ENCODE measurements at places on chromosomes 12 and 14.

GRCh38 chr12:123167329-123167728 lies 16.4 kb upstream of the PITPNM2 start:
- H3K27me3 ChIP-seq = no peaks in the 10 kb centered on the region
- H3K4me1 ChIP-seq = no peaks in the 10 kb centered on the region
- DNase-seq = no peak
- no peak overlapping the region for H3K4me3 ChIP-seq
- no peaks in the 10 kb centered on the region for H3K36me3 ChIP-seq

DNA sequence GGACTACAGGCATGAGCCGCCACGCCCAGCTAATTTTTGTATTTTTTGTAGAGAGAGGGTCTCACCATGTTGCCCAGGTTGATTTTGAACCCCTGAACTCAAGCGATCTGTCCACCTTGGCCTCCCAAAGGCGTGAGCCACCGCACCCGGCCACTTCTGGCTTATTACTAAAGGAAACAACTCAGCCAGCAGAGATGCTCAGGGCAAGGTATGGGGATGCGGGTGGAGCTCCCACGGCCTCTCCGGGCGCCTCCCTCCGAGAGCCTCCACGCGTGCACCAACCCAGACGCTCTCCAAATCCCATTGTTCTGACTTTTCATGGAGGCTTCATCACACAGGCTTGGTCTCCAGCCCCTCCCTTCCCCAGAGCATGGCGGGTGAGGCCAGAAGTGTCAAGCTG lies 6.1 kb upstream of the GPR132 start:
- DNase-seq = no peak
- H3K27ac ChIP-seq = no peak overlapping the region
- no peak overlapping the region for H3K4me3 ChIP-seq
- no peaks in the 10 kb centered on the region for H3K36me3 ChIP-seq
- no peaks in the 10 kb centered on the region for H3K4me1 ChIP-seq

DNA sequence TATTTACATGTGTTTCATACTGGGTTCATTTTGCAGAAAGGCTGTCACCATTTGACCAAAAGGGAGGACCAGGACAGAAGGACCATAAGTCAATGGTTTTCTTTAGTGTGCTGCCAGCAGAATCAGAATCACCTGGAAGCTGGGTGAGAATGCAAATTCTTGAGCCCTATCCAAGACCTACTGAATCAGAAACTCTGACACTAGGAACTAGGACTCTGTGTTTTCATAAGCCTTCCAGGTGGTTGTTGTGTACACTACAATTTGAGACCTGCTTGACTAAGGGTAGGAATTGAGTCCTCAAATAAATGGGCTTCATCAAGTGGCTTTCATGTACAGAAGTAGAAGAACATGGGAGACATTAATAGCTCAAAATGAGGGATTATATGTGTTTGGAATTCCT lies 32.2 kb downstream of the PDE6H start:
- peaks cover 2% of the 10 kb centered on the region for H3K4me1 ChIP-seq
- H3K27me3 ChIP-seq = no peaks in the 10 kb centered on the region
- H3K36me3 ChIP-seq = no peaks in the 10 kb centered on the region
- no peak for DNase-seq
- H3K27ac ChIP-seq = no peak overlapping the region

GRCh38 chr12:65758401-65758800 lies 65.9 kb upstream of the HMGA2 start:
- DNase-seq = no peak
- peaks cover 2% of the 10 kb centered on the region for H3K27me3 ChIP-seq
- H3K27ac ChIP-seq = no peak overlapping the region
- no peaks in the 10 kb centered on the region for H3K4me1 ChIP-seq

DNA sequence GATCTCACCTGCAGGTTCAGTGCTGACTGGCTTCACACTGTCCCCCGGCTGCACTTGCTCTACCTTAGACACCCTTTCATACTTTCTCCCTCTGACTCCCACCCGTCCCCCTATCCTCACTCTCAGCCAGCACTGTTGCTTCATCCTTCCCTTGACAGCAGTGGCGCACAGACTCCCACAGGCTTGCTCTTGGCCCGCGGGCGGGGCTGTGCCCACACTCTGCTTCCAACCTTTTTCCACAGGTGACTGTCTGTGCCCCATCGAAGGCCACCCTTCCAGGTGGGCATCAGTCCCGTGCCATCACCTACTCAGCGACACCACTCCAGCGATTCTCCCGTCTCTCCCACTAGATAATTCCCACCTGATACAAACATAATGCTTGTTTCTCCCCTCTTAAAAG lies 1.0 kb upstream of the RPS6KL1 start:
- H3K4me3 ChIP-seq = no peak overlapping the region
- H3K4me1 ChIP-seq = no peaks in the 10 kb centered on the region
- no peaks in the 10 kb centered on the region for H3K36me3 ChIP-seq
- DNase-seq = peak; percentile 21

- DNase-seq = no peak
- no peak overlapping the region for H3K27ac ChIP-seq
- H3K4me3 ChIP-seq = no peak overlapping the region
- no peaks in the 10 kb centered on the region for H3K4me1 ChIP-seq
- no peaks in the 10 kb centered on the region for H3K27me3 ChIP-seq
Observed at GRCh38 chr12:58034712-58035111, 93.3 kb downstream of the ATP23 start.

GRCh38 chr14:20219033-20219432 lies 4.5 kb upstream of the OR11H6 start:
- H3K4me1 ChIP-seq = no peaks in the 10 kb centered on the region
- H3K4me3 ChIP-seq = no peak overlapping the region
- H3K27me3 ChIP-seq = no peaks in the 10 kb centered on the region
- H3K27ac ChIP-seq = no peak overlapping the region

GRCh38 chr14:68661226-68662225 lies 131.3 kb downstream of the ZFP36L1 start:
- H3K4me3 ChIP-seq = no peak overlapping the region

DNA sequence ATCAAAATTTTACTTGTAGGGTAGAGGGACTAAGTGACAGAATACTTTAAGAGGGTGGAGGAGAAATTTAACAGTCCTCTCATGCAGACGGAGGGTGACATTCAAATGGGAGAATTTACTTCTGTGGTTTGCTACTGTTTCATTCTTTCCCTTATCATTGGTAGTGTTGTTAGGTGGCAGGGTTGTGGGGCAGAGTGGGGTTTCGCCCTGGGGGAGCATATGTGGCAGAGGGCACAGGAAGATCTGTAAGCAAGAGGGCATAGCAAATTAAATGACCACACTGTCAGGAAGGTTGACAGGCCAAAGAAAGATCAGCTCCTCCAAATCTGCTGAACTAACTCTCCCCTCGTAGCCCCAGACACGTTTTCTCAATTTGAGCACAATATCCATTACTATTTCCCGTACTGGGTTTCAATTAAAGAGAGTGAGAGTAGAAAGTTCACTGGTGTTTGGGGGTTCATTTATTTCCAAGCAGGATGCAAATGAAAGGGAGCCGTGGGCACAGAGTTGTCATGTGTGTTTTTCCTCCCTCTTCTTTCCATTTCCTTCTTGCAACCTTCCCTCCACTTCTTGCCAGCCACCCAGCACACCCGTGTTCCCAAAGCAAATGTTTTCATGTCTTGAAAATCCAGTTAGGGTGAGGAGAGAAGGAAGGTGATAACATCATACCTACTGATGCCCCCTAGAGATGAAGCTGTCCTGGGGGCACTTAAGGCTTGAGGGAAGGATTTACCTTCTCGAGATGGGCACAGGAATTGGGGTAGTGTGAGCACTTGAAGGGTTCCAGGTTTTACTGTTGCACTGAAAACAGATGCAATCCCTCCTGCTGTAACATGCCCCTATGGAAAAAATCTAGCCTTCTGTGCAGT lies 6.5 kb upstream of the TBX3 start:
- peaks cover 4% of the 10 kb centered on the region for H3K27me3 ChIP-seq
- no peak overlapping the region for H3K27ac ChIP-seq
- H3K36me3 ChIP-seq = no peaks in the 10 kb centered on the region
- no peaks in the 10 kb centered on the region for H3K4me1 ChIP-seq
- DNase-seq = no peak

DNA sequence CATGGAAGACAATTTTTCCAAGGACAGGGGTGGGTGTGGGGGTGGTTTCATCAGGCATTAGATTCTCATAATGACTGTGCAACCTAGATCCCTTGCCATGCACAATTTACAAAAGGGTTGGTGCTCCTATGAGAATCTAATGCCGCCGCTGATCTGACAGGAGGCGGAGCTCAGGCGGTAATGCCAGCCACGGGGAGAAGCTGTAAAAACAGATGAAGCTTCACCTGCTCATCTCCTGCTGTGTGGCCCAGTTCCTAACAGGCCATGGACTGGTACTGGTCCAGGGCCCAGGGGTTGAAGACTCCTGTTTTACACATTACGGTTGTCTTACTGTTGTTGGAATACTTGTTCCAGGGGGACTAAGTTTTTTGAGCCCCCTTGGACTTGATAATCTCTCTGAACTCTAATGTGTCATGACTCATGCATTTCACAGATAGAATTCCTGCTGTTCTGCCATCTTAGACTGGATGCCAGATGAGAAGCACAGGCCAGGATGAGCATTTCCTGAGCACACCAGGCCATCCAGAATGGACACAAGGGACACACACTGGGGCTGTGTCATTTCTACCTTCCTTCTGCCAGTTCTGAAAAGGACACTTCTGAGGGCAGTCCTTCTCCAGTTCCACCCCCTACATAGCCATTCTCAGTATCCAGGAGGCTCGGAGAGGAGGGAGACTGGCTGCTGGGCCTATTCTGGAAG lies 5.8 kb downstream of the PLEKHD1 start:
- no peak for DNase-seq
- H3K36me3 ChIP-seq = no peaks in the 10 kb centered on the region
- no peak overlapping the region for H3K4me3 ChIP-seq

- no peak overlapping the region for H3K27ac ChIP-seq
- no peak overlapping the region for H3K4me3 ChIP-seq
- no peaks in the 10 kb centered on the region for H3K36me3 ChIP-seq
- no peaks in the 10 kb centered on the region for H3K27me3 ChIP-seq
Observed at GRCh38 chr14:25132094-25132493, 82.1 kb upstream of the STXBP6 start.

- no peaks in the 10 kb centered on the region for H3K4me1 ChIP-seq
- no peak overlapping the region for H3K4me3 ChIP-seq
- no peaks in the 10 kb centered on the region for H3K27me3 ChIP-seq
- H3K36me3 ChIP-seq = no peaks in the 10 kb centered on the region
- DNase-seq = no peak
- H3K27ac ChIP-seq = no peak overlapping the region
Observed at GRCh38 chr12:66693901-66694513, 15.1 kb upstream of the GRIP1 start.

GRCh38 chr14:102252834-102253801 lies 51.8 kb downstream of the MOK start:
- H3K36me3 ChIP-seq = no peaks in the 10 kb centered on the region
- no peaks in the 10 kb centered on the region for H3K4me1 ChIP-seq
- DNase-seq = no peak

DNA sequence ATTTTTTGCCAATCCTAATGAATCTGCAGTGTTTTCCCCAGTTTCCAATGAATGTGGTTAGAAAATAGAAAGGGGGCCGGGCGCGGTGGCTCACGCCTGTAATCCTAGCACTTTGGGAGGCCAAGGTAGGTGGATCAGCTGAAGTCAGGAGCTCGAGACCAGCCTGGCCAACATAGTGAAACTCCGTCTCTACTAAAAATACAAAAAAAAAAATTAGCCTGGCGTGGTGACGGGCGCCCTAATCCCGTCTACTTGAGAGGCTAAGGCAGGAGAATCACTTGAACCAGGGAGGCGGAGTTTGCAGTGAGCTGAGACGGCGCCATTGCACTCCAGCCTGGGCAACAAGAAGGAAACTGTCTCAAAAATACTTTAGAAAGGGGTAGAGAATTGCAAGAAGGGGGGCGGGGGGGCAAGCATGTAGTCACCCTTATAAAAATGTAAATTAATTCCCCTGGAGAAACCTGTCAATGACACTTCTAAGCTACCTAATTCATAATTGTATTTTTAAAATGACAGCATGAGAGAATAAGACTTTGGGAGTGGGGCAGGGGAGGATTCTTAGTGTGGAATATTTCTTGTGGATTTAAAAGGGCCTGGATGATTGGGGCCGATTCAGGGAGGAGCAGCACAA lies 1.7 kb downstream of the KLHDC2 start:
- no peak overlapping the region for H3K27ac ChIP-seq
- no peak for DNase-seq
- peak overlapping the region; percentile 95 for H3K4me3 ChIP-seq
- no peaks in the 10 kb centered on the region for H3K36me3 ChIP-seq

All from aorta (tissue), 5 donors.